ENCODE measurements at places on chromosomes 3 and 15.

DNA sequence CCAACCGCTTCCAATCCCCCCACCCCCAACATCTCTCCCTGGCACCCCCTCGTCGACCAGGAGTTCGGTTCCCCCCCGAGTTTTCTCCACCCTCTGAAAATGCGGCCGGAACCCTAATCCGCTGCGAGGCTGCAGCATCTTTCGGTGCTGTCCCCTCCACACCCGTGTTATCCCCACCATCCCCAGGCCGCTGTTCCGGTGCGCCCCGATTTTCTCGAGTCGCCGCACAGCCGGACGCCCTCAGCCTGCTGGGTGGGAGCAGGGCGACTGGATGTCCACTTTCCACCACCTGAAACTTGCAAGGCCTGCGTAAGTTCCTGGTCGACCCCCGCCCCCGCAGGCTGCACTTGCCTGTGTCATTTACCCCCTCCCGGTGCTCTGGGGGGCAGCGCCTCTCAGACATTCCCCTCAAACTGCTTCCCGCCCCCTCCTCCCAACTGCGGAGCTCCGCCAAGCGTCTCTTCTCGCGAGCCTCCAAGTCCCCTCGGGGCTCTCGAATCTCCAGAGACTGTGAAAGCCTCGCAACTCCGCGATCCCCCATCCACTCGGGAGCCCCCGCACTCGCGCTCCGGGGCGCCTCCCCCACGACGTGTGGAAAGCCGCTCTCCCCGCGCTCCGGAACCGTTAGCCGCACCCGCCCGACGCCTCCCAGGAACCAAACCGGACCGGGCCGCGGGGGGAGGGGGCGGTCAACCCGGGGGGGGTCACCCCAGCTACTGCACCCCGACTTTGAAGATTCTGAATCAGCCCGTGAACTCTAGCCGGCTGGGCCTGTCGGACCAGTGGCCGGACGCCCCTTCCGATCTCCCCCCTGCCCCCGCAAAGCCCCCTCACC lies 566 bp downstream of the ETV5 start:
- peak; percentile 74 for DNase-seq

DNA sequence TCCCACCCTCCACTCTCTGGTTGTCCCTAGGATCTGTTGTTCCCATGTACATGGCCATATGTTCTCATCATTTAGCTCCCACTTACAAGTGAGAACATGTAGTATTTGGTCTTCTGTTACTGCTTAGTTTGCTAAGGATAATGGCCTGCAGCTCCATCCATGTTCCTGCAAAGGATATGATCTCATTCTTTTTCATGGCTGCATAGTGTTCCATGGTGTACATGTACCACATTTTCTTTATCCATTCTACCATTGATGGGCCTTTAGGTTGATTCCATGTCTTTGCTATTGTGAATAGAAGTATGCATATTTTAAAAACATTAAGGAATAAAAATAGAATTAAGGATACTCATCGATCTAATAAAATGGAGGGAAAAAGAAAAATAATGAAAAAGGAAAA lies 278.4 kb downstream of the MBNL1 start:
- no peak for DNase-seq

- DNase-seq: peak; percentile 62
These were observed 51.8 kb downstream of the SLC12A8 start for GRCh38 chr3:125160606-125161371.

GRCh38 chr3:117409701-117410459 lies 700.3 kb downstream of the TUSC7 start:
- DNase-seq: peak; percentile 21

- DNase-seq: no peak
These were observed 102.4 kb upstream of the RASGRP1 start for GRCh38 chr15:38666865-38667510.

DNA sequence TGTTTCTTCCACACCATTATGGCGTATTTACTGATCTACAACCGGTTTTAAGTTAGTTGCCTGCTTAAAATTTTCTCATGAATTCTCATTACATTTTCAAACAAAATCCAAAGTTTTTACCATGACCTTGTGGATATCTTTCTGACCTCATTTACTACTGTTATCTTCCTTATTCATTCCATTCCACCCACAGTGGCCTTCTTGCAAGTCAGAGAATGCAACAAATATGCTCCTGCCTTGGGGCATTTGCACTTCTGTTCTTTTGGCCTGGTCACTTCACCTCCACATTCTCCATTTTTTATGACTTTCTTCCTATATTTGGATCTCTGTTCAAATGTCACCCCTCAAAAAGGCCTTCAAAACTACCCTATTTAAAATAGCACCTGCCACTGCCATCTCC lies 8.8 kb upstream of the SLC15A2 start:
- DNase-seq: peak; percentile 24

DNA sequence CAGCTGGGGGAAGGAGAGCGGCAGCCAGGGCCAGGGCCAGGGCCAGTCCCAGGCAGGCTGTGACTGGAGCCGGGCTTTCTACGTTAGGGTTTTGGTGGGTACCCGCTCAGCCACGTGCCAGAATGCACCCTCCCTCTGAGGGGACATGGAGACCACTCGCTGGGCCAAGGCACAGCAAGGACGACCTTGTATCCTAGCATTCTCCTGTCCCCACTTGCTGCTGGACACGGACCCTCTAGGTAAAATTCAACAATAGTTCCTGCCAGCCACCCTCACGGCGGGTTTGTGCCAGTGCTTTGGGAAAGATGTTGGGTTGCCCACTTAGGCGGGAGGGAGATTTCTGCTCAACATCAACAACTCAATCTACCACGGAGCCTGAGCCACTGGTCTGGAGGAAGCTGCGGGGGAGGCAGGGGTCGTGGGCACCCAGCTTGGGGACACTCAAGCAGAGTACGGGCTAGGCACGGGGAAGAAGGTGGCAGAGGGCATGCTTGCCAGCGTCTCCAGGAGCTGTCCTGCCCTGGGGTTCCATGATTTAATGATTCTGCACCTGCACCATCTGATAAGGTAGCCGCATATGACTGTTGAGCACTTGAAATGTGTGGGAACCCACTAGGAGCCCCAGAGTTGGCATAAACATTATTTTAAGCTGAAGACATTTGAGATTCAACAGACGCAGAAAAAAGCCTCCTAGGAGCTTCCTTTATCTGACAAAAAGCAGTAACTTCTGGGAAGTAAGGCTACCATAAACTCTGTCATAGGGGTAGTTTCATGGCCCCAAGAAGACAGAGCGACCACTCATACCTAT lies 22.5 kb upstream of the C15orf39 start:
- DNase-seq: no peak

DNA sequence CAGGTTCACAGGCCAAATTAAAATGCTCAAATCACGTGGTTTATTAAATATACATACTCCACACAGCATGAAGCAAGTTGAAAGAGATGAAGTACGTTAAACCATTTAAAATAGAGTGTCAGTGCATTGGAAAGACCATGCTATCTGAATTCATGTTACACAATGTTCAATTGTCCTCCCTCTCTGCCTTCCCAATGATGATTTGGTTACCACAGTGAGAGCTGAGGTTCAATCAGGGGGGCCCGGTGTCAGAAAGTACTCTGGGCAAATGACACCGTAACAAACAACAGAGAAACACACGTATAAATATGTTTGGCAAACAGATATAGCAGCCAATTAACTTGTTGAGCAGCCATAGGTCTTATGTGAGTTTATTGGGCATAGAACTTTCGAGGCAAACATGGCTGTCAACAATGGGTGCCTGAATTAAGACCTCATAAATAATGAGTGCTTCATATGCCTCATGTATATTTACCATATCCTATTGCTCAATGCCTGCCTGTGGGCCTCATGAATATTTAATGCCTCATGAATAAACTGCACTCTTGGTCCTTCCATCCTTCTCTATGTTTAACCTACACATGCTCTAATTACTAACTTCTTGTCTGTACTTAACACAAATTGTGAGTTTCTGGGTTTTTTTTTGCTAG lies 641.5 kb downstream of the PLOD2 start:
- DNase-seq: no peak

GRCh38 chr15:25693321-25694238 lies 169.5 kb downstream of the ATP10A start:
- DNase-seq: peak; percentile 54

Data from EH (cell line).